ENCODE measurements at places on chromosomes 7 and 10.

DNA sequence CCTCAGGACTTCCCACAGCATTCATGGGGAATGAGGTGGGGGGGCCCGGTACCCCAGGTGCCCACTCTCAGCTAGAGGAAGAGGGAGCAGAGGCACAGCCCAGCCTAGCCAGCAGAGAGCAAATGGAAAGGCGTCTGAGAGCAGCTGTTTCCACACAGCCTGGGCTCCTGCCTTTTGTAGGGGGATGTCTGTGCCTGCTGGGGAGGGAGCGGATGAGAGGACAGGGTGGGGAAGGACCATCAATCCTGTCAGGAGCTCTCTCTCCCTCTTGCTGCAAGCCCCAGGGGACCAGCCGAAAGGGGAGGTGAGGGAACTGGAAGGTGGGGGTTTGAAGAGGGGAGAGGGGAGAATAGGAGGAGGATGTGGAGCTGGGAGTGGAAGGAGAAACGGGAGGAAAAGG is at the start of gene PKD2L1:
Gene PKD2L1, minus strand, starts transcription at position 150 of the 400 bp plus-strand sequence. Its CDS starts 125 bp downstream, at position 25.
- no peak for DNase-seq

DNA sequence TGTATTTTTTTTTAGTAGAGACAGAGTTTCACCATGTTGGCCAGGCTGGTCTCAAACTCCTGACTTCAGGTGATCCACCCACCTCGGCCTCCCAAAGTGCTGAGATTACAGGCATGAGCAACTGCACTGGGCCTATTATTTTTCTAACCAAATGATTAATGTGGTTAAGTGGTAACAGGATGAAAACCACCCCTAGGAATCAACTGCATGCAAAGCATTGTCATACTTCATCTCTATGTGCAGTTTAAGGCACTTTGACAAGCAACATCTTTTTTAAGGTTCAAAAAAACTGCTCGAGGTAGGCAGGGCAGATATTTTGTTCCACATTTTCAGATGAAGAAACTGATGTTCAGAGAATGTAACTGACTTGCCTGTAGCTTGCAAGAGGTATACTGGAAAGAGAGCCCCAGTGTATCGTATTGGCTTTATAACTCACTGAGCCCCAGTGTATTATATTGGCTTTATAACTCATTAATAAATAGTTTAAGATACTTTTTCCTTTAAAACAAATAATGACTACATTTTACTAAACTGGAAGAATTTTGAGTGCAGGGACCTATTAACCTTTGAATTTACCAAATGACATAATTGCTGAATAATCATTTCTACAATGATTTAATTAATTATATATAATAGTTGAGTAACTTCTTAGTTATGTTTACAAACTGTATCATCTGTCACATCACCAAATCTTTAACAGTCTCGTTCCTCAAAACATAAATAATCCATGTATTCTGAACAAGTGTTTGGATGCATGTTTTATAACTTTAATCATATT is 38.1 kb downstream of the RTKN2 start:
- no peak for DNase-seq

DNA sequence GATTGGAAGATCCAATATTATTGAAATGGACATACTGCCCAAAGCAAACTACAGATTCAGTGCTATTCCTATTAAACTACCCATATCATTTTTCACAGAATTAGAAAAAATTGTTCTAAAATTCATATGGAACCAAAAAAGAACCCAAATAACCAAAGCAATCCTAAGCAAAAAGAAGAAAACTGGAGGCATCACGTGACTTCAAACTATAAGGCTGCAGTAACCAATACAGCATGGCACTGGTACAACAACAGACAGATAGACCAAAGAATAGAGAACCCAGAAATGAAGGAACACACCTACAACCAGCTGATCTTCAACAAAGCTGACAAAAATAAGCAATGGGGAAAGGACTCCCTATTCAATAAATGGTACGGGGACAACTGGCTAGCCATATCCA is 765.4 kb downstream of the SORCS3 start:
- no peak for DNase-seq

DNA sequence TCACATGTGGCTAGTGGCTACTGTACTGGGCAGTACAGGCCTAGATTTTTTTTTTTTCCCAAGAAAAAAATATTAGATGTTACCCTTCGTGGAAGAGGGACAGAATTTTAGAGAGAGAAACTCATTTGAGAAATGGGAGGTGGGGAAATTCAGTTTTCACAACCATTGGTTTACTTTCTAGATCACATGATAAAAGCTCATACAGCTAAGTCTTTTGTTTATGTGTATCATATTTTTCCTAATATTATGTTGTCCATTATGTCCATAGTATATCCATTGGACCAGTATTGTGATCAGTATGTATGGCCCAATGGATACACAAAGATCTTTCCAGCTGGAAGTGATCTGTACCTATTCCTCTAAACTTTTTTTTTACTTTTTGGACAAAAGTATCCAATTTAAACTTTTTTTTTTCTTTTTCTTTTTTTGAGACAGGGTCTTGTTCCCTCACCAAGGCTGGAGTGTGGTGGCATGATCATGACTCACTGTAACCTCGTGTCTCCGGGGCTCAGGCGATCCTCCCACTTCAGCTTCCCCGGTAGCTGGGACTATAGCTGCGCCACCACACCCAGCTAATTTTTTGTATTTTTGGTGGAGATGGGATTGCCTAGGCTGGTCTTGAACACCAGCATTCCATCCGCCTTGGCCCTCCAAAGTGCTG is 4.1 kb downstream of the CALU start:
- DNase-seq = no peak

- DNase-seq = no peak
Observed at GRCh38 chr10:79431891-79432831, 13.3 kb downstream of the ZCCHC24 start.

DNA sequence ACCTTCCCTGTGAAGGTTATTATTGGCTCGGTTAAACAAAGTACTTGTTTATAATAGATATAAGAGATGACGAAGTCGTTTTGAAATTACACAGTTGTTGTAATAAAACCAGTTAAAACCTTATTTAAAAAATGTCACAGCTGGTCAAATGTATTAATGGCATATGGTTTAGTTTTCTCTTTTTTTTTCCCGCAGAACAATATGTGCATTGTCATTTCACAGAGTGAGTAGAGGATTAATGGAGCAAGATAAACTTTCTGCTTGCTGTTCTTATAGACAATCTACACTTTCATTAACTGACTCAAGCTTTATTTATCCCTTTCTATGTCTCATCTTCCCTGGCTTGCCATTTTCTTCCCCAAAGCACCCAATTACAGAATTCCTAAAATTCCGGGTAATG is 404.3 kb upstream of the NPVF start:
- DNase-seq = no peak

DNA sequence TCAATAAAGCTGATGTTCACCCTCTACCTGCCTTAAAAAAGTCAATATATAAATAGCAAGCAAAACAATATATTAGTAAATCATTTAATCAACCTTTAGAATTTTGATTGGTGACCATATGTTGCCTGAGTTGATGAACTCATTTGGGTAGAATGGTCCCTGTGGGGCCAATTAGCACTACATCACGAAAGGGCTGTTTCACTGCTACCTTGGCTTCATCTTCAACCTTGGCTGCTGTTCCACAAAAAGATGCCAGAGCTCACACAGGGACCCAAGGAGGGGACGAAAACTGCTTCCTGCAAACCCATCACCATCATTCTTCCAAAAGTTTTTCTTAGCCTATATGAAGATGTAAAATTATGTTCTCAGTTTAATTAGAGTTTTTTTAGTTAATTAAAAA is 35.4 kb upstream of the HBP1 start:
- no peak for DNase-seq

DNA sequence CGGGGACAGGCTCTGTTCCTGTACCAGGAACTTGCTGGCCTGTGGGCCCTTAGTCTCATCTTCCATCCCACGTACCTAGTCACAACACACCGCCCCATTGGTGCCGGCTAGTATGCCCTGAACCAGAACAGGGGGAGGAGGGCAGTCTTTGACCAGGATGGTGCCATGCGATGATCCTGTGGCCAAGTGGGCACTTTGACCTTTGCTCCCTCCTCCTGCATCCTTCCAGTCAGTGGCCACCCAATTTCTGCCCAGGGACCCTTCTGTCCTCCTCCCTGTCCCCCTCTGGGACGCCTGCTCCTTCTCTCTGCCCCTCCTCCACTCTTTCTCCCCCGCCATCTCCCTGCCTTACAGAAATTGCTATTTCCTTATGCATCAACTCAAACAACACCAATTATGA is 126.3 kb upstream of the CHST15 start:
- DNase-seq = no peak

DNA sequence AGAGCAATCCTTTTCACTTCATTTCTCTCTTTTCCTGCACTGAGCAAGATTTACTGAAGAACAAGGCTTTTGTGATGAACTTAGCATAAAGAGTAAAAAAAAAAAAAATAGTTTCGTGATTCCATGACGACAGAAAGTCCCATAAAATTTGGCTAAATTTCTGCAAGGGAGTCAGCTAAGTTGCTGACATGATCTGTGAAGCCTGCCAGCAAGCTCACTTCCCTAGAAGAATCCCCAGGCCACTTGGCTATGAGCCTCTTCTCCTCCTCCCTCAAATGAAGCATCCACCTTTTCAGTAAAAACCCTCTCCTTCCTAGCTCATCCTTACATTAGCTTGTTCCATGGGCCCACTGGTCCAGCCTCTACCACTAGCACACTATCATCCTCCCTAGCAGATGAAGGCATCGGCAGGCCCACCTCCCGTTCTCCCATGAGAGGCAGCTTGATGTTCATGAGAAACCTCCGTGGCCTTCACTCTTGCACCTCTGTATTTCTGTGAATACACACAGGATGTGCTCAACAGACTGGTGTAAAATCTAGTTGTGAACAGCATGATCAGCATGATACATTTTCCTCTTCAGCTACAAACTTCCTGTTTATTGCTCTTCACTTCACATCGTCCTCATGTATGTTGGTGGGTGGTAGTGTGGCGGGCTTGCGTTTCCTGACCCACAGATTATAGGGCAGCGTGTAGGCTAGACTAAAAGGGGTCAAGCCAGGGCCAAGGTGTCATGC is 30.9 kb downstream of the GIMAP8 start:
- DNase-seq = peak; percentile 77

DNA sequence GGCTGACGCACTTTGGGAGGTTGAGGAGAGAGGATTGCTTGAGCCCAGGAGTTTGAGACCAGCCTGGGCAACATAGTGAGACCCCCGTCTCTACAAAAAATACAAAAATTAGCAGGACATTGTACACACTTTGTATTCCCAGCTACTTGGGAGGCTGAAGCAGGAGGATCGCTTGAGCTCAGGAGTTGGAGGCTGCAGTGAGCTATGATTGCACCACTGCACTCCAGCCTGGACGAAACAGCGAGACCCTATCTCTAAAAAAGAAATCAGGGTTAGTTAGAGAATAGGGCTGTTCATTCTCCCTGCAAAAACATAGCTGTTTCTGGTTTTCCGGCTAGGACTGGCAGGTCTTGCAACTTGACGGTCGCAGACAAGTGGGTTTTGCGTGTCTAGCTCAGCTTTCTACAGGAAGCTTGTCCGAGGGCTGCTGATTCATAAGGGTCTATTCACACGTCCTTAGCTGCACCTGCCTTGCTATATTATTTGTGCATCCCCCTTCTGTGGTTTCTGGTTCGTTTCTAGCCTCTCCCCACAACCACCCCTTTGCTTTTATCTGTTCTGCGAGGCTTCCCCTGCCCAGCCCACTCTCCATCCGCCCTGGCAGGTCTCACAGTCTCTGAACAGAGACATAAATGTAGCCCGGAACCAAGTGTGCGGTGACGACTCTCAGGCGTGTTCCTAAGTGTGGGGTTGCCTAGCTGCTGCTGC is 10.7 kb downstream of the AMZ1 start:
- DNase-seq = peak; percentile 84

DNA sequence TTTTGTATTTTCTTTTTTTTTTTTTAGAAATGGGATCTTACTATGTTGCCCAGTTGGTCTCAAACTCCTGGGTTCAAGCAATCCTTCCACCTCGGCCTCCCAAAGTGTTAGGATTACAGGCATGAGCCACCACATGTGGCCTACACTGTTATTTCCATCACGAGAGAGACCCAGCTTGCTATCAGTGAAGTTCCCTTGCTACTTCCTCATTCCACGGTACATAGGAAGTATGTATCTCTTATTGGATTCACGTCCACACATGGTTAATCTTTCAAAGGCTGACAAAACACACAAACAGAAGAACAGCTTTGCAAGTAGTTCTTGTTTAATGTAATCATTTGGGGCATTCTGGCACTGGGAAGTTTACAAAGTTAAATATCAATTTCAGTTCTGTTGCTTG is 50.9 kb downstream of the DCLRE1A start:
- no peak for DNase-seq

DNA sequence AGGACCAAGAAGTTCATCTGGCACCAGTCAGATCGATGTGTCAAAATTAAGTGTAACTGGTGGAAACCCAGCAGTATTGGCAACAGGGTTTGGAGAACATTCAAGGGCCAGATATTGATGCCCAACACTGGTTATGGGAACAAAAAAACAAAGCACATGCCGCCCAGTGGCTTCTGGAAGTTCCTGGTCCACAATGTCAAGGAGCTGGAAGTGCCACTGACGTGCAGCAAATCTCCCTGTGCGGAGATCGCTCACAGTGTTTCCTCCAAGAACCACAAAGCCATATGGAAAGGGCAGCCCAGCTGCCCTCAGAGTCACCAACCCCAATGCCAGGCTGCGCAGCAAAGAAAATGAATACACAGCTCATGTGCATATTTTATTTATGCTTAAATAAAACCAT is 10.1 kb upstream of the C7orf33 start:
- no peak for DNase-seq
